LHCN-M2 (cell line): ENCODE measurements at places on chromosomes 3 and 15.

DNA sequence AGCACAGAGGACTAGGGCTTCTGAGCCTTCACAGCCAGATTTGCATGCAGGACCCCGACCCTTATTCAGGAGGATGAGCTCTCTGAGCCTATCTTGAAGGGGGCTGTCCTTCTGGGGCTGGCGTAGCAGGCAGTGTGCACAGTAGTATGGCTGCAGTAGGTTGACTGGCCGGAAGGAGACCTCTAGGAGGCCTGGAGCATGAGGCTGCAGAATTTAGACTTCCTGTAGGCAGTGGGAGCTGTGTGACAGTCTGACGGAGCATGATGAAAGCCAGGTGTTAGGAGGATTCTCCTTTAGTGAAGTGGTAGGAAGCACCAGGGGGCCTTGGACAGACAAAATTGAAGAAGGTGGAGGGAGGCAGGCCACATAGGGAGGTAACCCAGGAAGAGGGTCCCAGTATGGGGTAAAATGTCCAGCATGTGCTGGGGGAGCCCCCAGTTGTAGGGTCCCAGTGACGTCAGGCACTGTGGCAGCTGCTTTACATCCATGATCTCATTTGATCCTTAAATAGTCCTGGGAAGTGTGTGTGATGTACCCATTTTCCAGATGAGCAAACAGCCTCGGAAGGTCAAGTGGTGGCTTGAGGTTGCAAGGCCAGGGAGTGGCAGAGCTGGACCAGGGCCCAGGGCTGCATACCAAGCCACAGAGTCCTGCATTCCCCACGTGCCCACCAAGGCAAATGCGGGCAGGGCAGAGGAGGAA lies 36.1 kb downstream of the SPSB4 start:
- peak; percentile 38 for DNase-seq

GRCh38 chr3:21585216-21585740 lies 165.7 kb downstream of the ZNF385D start:
- DNase-seq: no peak

DNA sequence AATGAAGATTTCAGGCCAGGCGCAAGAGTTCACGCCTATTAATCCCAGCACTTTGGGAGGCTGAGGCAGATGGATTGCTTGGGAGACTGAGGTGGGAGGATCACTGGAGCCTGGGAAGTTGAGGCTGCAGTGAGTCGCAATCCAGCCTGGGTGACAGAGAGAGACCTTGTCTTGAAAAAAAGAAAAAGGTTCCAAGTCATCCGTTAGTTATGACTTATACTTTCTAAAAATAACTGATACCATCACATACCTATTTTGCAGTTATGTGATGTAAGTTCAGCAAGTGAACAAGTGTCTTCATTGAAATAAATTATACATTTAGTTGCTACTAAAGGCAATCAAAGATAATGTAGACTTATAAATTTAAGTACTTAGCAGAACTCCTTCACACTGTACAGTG lies 22.1 kb downstream of the CLPX start:
- no peak for DNase-seq

DNA sequence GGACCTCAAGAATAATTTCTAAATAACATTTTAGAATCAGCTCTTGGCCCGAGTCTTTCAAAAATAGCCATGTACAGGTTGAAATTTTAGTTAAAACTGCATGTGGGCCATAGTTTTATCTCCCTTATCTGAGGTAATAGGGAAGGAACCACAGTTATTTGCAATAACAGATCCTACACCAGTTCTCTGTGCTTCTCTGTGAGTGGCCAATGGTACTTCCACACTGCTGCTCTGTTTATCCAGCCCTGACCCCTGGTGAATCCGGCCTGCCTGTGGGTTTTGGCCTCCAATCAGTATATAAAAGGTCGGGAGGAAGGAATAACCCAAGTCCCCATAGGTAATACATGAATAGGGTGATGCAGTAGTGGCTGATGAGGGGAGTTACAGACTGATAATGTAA lies 48.0 kb upstream of the TNIK start:
- no peak for DNase-seq

- DNase-seq: peak; percentile 51
These were observed 317.7 kb upstream of the TLE3 start for GRCh38 chr15:70415398-70415797.

- no peak for DNase-seq
These were observed 24.0 kb upstream of the ACP3 start for GRCh38 chr3:132293251-132293650.

GRCh38 chr3:82386647-82387046 lies 625.2 kb upstream of the GBE1 start:
- no peak for DNase-seq

GRCh38 chr15:50506121-50506520 lies 40.3 kb downstream of the USP50 start:
- DNase-seq: no peak

DNA sequence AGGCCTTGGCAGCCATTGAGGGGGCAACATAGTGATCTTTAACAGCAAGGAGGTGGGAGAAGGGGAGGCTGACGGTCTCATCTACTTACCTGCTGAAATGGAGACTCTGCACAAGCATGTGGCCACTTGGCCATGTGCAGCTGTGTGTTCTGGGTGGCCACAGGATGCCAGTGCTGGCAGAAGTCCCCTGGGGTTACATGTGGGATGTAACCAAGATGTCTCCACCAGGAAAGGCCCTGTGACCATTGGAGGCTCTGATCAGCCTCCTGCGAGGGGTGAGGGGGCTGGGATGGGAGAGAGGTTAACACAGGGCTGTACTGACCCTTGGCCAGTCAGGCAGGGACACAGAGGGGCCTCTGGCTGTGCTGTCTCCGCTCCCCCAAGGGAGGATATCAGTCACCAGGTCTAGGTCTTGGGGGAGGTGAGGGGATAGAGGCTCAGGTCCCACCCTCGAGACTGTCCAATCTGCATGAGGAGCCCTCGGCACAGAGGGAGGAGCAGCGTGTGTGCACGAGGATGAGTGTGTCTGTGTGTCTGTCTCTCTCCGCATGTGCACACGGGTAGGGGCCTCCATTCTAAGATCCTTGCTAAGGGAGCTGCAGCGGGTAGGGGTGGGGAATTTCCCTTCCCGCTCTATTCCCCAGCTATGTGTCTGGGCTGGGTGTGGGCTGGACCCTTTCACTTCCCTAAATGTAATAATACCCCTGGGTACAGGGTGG lies 19.5 kb downstream of the PRKCD start:
- no peak for DNase-seq

DNA sequence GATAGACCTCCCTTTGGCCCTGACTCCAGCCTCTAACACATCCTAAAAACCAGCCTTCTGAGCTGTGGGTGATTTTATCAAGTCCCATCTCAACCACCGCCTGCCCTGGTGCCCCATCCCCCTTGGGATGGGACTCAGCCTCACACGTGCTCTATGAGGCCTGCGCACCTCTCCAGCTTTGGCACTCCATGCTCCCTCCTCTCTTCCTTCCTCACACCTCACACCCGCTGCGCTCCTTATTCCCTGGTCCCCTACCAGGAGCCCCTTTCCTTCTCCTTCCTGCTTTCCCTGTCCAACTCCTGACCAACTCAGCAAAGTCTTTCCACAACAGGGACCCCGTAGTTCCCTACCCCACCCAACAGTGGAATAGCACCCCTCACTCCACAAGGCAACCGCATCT lies 18.4 kb upstream of the SLC6A1 start:
- no peak for DNase-seq

DNA sequence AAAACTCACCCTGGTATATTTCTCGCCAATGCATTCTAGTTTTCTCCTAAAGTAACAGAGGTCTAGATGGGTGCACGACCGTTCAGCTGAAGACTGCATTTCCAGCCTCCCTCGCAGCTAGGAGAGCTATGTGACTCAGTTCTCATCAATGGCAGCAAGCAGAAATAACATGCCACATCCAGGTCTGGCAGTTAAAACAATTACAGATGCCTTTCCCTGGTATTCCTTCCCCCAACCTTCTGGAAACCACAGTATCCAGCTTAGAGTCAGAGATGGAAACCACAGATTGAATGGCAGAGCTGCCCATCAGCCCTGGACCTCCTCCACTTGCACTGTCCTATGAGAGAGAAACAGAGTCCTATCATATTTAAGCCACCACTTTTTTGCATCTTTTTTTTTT lies 4.8 kb downstream of the HAPLN3 start:
- DNase-seq: peak; percentile 37
